Vagina (tissue), 2 donors: ENCODE measurements at places on chromosomes 5 and 9.

DNA sequence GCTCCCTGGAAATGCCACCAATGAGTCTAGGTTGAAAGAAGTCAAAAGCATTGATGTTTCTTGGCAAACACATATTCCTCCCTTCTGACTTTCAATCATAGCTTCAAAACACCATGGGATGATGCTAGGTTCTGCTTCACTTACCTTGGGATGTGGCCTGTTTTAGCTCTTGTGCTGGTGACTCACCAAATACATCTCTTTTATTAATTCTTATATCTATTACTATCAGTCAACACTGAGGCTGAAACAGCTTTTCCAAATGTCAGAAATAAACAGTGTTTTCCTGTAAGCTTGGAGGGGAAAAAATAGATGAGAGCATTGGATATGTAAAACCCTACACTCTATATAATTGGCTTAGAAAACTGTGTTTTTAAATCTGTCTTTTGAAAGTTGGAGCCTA is 245.4 kb upstream of the NREP start:
- DNase-seq: no peak

GRCh38 chr9:126053913-126054312 is 272.7 kb upstream of the MVB12B start:
- DNase-seq: no peak

DNA sequence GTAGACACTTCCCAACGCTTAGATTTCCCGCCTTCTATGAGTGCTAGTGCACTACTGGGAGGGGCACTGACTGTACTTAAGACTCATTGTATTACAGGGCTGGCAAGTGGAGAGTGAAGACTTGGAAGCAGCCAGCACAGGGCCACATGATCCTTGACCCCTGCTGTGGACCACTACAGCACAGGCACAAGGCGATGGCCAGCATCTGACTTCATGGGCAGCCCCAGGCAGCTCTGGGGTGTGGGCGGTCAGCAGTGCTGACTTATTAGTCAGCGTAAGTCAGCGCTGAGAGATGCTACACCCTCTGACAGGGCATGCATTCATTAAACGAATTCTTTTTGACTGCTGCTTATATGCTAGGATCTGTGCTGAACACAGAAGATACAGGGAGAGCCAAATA is 9.3 kb downstream of the SLC46A2 start:
- DNase-seq: no peak

- no peak for DNase-seq
Measured at GRCh38 chr9:98576354-98576753, 132.4 kb downstream of the GABBR2 start.

GRCh38 chr9:124164811-124165210 is 92.9 kb upstream of the NEK6 start:
- no peak for DNase-seq

- DNase-seq: no peak
Measured at GRCh38 chr5:40390281-40391149, 289.2 kb upstream of the PTGER4 start.

DNA sequence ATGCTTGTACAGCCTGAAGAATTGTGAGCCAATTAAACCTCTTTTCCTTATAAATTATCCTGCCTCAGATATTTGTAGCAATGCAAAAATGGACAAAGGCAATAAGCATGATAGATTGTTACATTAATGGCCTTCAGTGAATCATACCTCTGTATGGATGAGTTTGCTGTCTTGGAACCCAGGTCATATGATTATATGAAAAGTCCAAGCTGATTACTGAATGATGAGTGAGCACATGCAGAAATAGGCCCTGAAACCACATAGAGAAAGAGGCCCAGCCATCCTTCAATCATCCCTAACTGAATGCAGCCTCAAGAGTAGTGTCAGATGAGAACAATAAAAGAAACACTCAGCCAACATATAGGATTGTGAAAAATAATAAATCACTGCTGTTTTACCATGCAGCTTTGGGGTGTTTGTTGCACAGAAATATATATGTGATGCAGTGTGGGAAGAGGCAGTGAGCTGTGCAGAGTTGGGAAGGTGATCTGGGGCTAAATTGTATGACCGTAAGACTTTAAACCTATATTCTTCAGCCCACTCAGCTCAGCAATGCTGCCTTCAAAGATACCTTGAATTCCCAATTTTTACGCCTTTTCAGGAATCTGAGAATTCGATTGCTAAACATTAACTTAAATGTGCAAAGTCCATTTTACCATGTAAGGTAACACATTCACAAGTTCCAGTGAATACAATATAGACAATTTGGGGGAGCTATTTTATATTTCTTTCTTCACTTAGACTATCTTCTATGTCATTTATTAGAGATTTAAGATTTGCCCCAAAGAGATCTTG is 36.3 kb upstream of the SHISAL2B start:
- no peak for DNase-seq

- no peak for DNase-seq
Measured at GRCh38 chr9:82382887-82383616, 394.5 kb downstream of the SPATA31D1 start.

DNA sequence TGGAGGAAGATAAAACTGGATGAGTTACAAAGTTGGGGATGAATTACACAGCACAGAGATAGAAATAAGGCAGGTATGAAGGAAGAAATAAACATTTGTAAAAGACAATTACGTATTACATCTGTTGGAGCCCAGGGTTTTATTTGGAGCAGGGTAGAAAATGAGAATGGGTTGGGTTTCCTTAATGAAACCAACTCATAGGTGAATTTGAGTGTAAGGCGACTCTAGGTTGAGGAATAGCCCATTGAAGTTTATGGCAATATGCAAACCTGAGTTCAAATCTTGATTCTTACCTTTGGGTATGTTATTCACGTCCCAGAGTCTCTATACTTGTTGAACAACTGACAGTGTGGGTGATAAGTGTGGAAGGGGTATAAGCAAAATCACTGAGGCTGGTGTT is 422.3 kb upstream of the WWC1 start:
- no peak for DNase-seq

GRCh38 chr9:133835262-133835901 is 97.2 kb upstream of the SARDH start:
- no peak for DNase-seq

DNA sequence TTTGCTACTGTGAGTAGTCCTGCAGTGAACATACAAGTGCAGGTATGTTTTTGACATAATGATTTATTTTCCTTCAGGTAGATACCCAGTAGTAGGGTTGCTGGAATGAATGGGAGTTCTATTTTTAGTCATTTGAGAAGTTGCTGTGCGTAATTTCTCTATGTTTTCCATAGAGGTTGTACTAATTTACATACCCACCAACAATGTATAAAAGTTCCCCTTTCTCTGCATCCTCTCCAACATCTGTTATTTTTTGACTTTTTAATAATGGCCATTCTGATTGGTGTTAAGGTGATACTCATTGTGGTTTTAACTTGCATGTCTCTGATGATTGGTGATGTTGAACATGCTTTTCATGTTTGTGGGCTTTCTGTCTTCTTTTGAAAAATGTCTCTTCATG is 64.7 kb upstream of the CTSL start:
- no peak for DNase-seq

GRCh38 chr9:14365670-14366069 is 51.7 kb upstream of the NFIB start:
- DNase-seq: no peak

GRCh38 chr9:125663127-125663526 is 43.9 kb downstream of the MAPKAP1 start:
- DNase-seq: no peak

DNA sequence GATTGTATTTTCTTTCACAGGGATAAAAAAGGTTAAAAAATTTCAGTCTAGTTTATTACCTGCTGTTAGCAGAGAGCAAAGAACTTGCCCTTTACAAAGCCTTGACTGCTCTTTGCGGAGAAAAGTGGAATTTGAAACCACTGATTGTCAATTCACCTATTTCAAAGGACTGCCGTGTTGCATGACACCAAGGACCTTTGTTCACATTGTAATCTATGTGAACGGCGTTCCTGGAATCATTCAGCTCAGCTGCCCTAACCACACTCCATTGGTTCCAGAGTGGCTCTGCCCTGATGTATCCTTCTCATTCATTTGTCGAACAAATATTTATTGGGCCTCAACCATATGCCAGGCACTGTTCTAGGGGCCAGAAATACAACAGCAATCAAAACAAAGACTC is 377.5 kb upstream of the RFX3 start:
- DNase-seq: no peak

GRCh38 chr5:94113-94892 is 2.3 kb downstream of the PLEKHG4B start:
- DNase-seq: no peak

DNA sequence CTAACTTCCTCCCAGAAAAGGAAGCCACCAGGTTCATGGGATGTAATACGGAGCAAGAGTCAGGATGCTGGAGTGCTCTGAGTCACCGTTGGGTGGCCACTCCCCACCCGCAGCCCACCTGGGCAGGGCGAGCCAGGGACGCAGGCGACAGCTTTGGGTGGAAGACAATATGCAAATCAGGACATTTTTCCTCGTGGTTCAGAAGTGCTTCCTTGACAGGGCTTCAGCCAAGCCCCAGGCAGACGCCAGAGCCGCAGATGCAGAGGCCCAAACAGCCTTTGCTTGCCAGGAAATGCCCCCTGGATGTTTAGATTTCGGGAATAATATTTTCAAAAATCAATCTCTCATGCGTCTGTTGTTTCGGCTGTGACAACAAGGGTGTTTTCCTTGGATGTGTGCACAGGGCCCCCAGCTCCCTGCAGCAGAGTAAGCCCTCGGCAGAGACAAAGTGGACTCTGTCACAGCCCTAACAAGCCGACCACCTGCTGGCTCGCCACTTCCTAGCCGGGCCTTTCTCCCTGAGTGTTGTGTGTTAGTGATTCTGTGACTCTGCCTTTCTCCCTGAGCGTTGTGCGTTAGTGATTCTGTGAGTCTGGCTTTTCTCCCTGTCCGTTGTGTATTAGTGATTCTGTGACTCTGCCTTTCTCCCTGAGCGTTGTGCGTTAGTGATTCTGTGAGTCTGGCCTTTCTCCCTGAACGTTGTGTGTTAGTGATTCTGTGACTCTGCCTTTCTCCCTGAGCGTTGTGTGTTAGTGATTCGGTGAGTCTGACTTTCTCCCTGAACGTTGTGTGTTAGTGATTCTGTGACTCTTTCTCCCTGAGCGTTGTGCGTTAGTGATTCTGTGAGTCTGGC is 11.8 kb upstream of the SLC9A3 start:
- no peak for DNase-seq

DNA sequence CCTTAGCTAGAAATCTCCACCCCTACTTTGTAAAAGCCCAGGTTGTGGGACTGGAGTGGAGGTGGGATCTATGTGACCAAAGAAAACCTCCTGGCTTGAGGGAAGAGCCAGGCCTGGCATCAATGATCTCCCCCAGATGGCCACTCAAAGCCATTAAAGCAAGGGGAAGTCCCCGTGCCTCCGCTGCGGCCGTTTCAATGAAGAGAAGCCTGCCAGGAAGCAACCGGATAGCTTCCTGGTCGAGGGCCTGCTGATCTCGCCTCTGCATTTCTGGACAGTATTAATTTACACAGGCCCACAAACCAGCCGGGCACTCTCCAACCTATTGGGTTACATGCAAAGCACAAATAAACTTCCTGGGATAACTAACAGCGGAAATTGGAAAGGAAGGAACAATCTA is 160.5 kb upstream of the MSX2 start:
- no peak for DNase-seq

- no peak for DNase-seq
Measured at GRCh38 chr5:73317523-73317922, 131.1 kb downstream of the FOXD1 start.
